Natural killer cell (primary cell): ENCODE measurements at places on chromosomes 3 and 15. TPM values are rescaled to one million over a fixed set of nuclear protein-coding genes. Genes with fewer than 3 reads are reported as not detected.

Gene UBR1
- 61.4 TPM for total RNA-seq

Gene MUSTN1
- 6.8 TPM for total RNA-seq

Gene PRTG
- total RNA-seq, result not detected

Gene RTP1
- not detected for total RNA-seq

Gene SCAMP2
- 92.8 TPM for total RNA-seq

GRCh38 chr3:194686816-194687637, 1.3 kb downstream of the FAM43A start:
- no peaks in the 10 kb centered on the region for H3K36me3 ChIP-seq
- peaks cover 64% of the 10 kb centered on the region for H3K4me1 ChIP-seq
- peak overlapping the region; percentile 69 for H3K27ac ChIP-seq

DNA sequence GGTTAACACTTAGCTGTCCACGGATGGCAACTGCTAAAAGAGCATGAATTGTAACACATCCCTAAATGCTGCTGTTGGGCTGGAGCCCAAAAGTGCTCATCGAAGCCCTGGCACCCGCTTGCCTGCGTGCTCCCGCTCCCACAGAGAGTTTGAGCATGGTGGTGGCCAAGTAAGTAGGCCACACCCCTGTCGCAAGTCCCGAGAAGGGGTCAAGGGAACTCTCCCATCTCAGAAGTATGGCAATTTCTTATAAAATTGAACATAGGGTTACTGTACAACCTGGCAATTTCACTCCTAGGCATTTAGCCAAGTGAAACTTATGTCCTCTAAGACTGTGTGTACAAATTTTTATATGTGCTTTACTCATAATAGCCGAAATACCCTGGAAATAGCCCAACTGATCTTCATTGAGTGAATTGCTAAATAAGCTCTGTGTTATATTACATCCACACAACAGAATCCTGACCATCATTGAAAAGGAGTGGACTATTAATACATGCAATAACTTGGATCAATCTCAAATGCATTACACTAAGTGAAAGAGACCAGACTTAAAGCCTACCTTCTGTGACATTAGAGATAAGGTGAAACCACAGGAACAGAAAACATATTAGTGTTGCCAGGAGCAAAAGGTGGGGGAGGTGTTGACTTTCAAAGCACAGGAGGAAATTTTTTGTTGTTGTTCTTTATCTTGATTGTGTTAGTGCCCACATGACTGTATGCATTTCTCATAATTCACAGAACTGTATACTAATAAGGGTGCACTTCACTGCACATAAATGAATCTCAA, 1.5 kb upstream of the GCSAM start:
- no peak overlapping the region for H3K4me3 ChIP-seq
- H3K27me3 ChIP-seq, result no peaks in the 10 kb centered on the region
- DNase-seq, result no peak
- H3K4me1 ChIP-seq, result peaks cover 13% of the 10 kb centered on the region
- H3K36me3 ChIP-seq, result no peaks in the 10 kb centered on the region

DNA sequence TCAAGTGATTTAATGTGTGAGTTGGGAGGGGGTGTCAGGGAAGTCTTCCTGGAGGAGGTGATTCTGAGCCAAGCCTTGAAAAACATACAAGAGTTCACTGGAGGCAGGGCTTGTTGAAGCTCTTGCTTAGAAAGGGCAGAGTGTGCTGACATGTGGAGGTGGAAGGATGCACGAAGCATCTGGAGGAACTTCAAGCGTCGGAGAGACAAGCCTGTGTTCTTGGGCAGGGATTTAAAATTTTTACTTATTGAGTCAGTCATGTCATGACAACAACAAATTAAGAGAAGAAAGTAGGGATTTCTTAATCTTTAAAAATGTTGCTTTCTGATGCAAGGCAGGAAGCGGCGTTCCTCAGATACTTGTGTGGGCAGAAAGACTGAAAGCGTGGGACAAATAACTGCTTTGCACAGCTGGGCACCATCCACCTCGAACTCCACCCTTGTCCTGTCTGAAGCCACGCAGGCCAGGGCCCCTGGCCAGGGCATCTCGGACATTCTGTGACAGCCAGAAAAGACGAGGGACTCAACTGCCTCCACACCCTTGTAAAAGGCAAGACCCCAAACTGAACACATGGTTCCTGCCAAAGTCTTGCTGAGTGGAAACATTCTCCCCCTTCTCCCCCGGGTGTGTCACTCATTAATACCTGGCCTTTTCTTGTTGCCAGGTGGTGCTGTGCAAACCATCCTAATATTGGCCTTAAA, 6.9 kb upstream of the IL16 start:
- H3K36me3 ChIP-seq, result no peaks in the 10 kb centered on the region
- no peak for DNase-seq
- no peak overlapping the region for H3K4me3 ChIP-seq
- H3K27me3 ChIP-seq, result no peaks in the 10 kb centered on the region
- H3K4me1 ChIP-seq, result peaks cover under 1% of the 10 kb centered on the region

GRCh38 chr3:56985878-56986277, 74.6 kb upstream of the SPATA12 start:
- H3K4me3 ChIP-seq, result no peak overlapping the region
- H3K27ac ChIP-seq, result no peak overlapping the region
- peaks cover 6% of the 10 kb centered on the region for H3K4me1 ChIP-seq
- no peaks in the 10 kb centered on the region for H3K36me3 ChIP-seq
- no peak for DNase-seq
- peaks cover 2% of the 10 kb centered on the region for H3K27me3 ChIP-seq

DNA sequence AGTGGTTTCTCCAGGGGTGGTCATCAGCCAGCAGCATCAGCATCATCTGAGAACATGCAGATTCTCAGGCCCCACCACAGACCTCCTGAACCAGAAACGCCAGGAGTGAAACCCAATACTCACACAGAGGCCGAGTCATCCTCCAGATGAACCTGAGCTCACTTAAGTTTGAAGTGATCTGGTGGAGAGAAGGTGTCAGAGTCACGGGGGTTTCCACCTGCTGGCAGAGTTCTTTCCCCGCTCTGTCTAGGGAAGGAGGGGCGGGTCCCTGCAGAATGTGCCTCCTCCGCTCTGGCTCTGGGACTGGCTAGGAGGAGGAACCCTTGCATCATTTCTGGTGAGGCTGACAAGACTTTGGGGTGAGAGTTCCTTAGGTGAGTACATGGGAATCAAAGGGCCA, 13.3 kb upstream of the KIF23 start:
- H3K36me3 ChIP-seq, result no peaks in the 10 kb centered on the region
- H3K27me3 ChIP-seq, result no peaks in the 10 kb centered on the region
- no peak overlapping the region for H3K27ac ChIP-seq
- H3K4me3 ChIP-seq, result no peak overlapping the region

- H3K36me3 ChIP-seq, result no peaks in the 10 kb centered on the region
- peaks cover 4% of the 10 kb centered on the region for H3K4me1 ChIP-seq
- DNase-seq, result no peak
- no peak overlapping the region for H3K27ac ChIP-seq
- peaks cover 3% of the 10 kb centered on the region for H3K27me3 ChIP-seq
Observed at GRCh38 chr15:47674586-47675232, 42.6 kb upstream of the SEMA6D start.

GRCh38 chr3:50441424-50442217, 61.8 kb downstream of the CACNA2D2 start:
- no peak for DNase-seq
- H3K4me1 ChIP-seq, result peaks cover 31% of the 10 kb centered on the region
- no peaks in the 10 kb centered on the region for H3K36me3 ChIP-seq
- no peak overlapping the region for H3K4me3 ChIP-seq
- H3K27me3 ChIP-seq, result no peaks in the 10 kb centered on the region

GRCh38 chr3:73296859-73297258, 235.4 kb downstream of the EBLN2 start:
- H3K4me1 ChIP-seq, result no peaks in the 10 kb centered on the region
- H3K27ac ChIP-seq, result no peak overlapping the region
- H3K27me3 ChIP-seq, result no peaks in the 10 kb centered on the region

DNA sequence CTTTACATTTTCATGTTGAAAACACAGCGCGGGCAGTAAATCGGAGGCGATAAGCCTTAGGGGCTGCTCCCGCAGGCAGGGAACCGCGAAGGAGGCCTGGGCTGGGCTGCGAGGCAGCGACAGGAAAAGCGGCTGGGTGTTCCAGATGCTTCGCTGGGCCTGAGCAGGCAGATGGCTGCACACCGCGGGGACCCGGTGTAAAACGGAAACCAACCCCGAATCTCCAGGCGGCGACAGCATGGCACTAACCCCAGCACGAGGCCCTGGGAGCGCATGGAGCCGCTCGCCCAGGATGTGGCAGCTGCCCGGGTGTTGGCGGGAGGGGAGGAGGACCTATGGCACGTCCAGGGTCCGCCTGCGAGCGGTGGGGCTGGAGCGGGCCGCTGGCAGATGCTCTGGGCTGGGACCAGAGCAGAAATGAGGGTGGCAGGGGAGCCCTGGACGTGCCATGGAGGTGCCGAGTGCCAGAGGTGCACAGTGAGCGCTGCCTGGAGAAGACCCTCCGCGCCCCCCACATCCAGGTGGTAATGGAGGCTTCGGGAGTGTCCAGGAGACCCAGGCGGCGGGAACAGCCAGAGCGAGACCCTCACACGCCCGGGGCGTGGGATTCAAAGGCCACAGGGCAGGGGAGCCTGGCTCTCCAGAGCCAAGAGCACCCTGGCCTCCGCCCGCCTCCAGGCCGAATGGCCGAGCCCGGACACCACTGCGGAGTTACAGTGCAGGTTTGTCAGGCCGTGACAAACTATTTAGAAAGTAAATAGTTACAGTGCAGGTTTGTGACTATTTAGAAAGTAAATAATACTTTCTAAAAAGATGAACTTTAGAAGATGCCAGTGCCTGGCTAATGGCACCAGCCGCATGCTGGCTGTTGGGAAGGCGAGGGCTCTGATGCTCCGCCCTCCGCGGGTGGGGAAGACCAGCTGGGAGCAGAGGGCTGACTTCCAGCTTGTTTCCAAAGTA, 293.6 kb downstream of the OCA2 start:
- H3K36me3 ChIP-seq, result no peaks in the 10 kb centered on the region
- H3K27me3 ChIP-seq, result no peaks in the 10 kb centered on the region
- H3K4me3 ChIP-seq, result no peak overlapping the region

GRCh38 chr15:101115393-101115785, 136.5 kb downstream of the CHSY1 start:
- H3K27me3 ChIP-seq, result no peaks in the 10 kb centered on the region
- H3K36me3 ChIP-seq, result no peaks in the 10 kb centered on the region
- no peak overlapping the region for H3K27ac ChIP-seq
- no peak overlapping the region for H3K4me3 ChIP-seq
- peaks cover 6% of the 10 kb centered on the region for H3K4me1 ChIP-seq

GRCh38 chr3:87969620-87970019, 89.2 kb downstream of the CGGBP1 start:
- no peak overlapping the region for H3K27ac ChIP-seq
- no peak overlapping the region for H3K4me3 ChIP-seq
- no peaks in the 10 kb centered on the region for H3K4me1 ChIP-seq
- no peaks in the 10 kb centered on the region for H3K27me3 ChIP-seq
- H3K36me3 ChIP-seq, result no peaks in the 10 kb centered on the region
